ENCODE measurements at places on chromosomes 7 and 10. TPM values are rescaled to one million over a fixed set of nuclear protein-coding genes. Genes with fewer than 3 reads are reported as not detected.

Gene TBL2
- 69.5 TPM for total RNA-seq

Gene IFRD1
- 25.7 TPM for total RNA-seq

Gene SPDYE1
- total RNA-seq: not detected

Gene AIMP2
- total RNA-seq: 35.5 TPM

Gene C10orf105
- not detected for total RNA-seq

Gene AKR1C1
- total RNA-seq: 0.65 TPM

Gene HOXA10
- 2.6 TPM for total RNA-seq

Gene LRGUK
- 0.16 TPM for total RNA-seq

Gene TACR2
- total RNA-seq: not detected

Gene LDB3
- not detected for total RNA-seq

Gene NPSR1
- not detected for total RNA-seq

Gene HOXA6
- 2.3 TPM for total RNA-seq

Gene IKZF1
- not detected for total RNA-seq

Gene ADAP1
- 4.3 TPM for total RNA-seq

Gene ACSM6
- total RNA-seq: not detected

Gene KBTBD2
- 76.3 TPM for total RNA-seq

Gene TMEM229A
- not detected for total RNA-seq

Gene FAM221A
- 4.2 TPM for total RNA-seq

Gene RASA4B
- 8.3 TPM for total RNA-seq

Gene ZNF467
- 2.7 TPM for total RNA-seq

Gene VWC2
- total RNA-seq: not detected
